Sigmoid colon (tissue), 7 donors: ENCODE measurements at places on chromosomes 16 and 17. TPM values are rescaled to one million over a fixed set of nuclear protein-coding genes. Genes with fewer than 3 reads are reported as not detected.

Gene SHISA9
- 8.6 TPM for total RNA-seq

Gene TPPP3
- 8.1 TPM for total RNA-seq

Gene NHLRC4
- total RNA-seq, result 1.8 TPM

Gene DRC3
- total RNA-seq, result 1.6 TPM

Gene MMP25
- total RNA-seq, result 0.41 TPM

Gene RNF135
- total RNA-seq, result 17.9 TPM
